ENCODE measurements at places on chromosomes 6 and 20. TPM values are rescaled to one million over a fixed set of nuclear protein-coding genes. Genes with fewer than 3 reads are reported as not detected.

Gene XKR7
- not detected for total RNA-seq

Gene RAB5IF
- 50.2 TPM for total RNA-seq

Gene ZBP1
- 0.43 TPM for total RNA-seq

Gene ADTRP
- total RNA-seq: not detected

Gene BPI
- 0.40 TPM for total RNA-seq

DNA sequence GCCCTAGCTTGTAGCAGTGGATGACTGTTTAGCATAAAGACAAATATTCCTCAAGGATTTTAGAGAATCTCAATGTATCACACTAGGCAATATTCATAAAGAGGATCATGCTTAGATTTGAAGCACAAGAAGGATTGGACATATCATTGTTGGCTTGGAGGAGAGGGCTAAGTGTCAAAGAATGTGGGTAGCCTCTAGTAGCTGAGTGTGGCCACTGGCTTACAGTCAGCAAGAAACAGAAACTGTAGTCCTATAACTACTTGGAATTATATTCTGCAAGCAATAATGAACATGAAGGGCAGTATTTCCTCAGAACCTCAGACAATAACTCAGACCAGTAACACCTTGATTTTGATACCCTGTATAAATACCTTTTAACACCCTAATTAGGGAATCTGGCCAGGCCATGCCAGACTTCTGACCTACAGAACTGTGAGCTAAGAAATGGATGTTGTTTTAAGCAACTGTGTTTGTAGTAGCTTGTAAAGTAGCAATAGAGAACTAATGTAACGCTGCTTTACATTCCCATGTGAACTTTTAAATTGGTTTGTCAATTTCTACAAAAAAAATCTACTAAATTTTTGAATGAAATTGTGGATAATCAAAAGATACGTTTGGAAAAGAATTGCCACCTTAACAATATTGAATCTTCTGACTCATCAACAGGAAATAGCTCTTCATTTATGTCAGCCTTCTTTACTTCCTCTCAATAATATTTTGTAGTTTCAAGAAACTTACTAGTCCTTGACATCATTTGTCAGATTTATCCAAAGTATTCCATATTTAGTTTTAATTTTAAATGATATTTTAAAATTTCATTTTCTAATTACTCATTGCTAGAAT is 65.2 kb upstream of the RSPO3 start:
- no peak for DNase-seq

DNA sequence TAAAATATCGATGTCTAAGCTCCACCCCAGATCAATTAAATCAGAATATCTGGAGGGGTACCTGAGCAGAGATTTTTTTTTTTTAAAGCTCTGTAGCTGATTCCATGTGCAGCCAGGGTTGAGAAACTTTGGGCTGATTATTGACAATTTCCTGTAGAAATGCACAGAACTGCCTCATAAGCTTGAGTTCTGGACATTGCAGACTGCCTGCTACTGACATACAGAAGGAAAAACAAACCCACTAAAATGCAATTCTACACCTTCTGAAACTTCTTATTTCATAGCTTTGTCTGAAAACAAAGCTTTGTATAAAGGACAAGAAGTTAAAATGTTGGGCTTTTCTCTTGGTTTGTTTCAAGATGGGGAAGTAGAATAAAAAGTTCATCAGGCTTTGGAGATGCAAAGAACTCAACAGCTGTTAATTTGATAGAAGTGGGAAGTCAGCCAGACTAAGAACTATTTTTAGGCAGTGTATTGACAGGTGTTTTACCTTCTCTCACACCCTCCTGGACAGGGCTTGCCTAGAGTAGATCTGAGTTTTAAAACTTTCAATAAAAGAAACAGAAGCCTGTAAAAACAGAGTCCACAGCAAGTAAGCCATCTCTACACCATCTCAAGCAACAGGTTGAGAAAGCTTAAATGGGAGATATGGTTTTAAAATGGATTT is 147.7 kb downstream of the KCNQ5 start:
- no peak for DNase-seq

DNA sequence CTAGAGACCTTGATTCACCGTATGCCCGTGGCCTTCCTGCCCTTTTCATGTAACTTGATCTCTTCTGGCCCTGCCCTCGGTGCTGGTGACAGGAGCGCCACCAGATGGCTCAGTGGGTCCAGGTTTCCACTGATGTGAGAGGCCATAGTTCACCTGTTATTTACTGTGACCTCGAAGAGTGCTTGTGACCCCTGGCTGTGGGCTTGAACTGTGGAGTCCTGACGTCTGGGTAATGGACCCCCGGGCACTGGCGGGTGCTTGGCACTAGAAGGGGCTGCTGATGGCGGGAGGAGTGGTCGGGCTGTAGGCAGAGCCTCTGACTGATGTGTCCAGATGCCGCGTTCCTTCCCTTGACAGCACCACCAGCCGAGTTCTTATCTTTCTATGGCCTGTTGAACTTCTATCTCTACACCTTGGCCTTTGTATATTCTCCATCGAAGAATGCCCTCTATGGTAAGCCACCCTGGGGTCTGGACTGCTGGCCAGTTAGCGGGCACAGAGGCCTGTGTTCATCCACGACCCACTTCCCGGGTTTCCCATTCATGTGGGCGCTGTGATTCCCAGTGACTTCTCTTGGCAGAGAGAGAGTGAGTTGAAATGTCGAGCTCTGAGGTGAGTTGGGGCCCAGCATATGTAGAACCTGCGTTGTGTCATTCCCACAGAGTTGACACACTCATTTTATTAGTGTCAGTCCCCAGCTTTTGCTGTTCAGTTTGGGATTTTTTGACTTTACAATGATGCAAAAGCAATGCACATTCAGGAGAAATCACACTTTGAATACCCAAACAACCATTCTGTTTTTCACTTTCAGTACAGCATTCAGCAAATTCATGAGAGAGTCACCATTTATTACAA is 14.9 kb downstream of the DYNLT1 start:
- no peak for DNase-seq

GRCh38 chr6:48369100-48369499 is 258.1 kb upstream of the PTCHD4 start:
- no peak for DNase-seq

GRCh38 chr20:59214073-59214472 is 50.5 kb downstream of the ZNF831 start:
- DNase-seq: no peak

- DNase-seq: no peak
Measured at GRCh38 chr6:156822747-156823206, 45.6 kb downstream of the ARID1B start.

DNA sequence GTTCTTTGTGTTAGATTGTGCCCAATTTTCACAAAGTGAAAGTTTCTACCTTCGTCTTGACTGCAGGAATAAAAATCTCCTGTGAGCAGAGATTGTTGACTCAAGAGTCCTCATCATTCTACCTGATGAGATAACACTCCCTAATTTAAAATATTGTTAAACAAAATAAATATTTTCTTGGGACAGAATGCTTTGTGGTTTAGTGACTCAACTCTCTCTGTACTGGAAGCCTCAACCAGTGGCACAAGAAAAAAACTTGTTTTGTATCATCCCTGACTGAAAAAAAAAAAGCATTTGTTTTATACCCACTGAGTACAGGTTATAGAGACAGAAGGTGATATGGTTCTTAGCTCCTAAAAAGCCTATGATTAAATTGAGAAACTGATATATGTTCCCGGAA is 78.9 kb downstream of the CRYBG1 start:
- no peak for DNase-seq

DNA sequence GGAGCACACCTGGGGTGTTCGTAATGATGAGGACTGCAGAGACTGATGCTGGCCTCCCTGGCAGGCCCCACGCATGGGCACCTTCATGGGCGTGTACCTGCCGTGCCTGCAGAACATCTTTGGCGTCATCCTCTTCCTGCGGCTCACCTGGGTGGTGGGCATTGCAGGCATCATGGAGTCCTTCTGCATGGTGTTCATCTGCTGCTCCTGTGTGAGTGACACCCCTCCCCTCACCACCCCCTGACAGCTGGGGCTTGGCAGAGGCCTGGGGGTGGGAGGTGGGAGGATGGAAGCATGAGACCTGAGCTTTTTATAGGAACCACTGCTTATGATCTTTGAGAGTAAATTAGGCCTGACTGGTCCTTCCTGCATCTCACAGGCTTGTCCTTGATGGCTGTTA is 6.7 kb downstream of the SLC12A5 start:
- no peak for DNase-seq

DNA sequence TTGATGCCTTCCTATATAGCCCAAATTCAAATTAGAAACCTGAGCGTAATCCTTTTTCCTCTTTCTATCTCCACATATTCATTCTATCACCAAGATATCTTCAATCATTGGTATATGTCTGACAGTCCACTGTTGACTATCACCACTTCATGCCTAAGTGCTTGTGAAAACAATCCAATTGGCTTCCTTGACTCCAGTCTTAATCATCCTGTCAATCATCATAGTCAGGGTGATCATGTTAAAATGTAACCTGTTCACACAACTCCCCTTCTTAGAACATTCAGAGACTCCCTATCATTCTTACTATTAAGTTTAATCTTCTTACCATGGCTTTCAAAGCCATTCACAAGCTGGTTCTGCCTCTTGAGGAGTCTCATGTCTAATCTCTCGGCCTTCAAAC is 616.7 kb downstream of the PHF3 start:
- no peak for DNase-seq

DNA sequence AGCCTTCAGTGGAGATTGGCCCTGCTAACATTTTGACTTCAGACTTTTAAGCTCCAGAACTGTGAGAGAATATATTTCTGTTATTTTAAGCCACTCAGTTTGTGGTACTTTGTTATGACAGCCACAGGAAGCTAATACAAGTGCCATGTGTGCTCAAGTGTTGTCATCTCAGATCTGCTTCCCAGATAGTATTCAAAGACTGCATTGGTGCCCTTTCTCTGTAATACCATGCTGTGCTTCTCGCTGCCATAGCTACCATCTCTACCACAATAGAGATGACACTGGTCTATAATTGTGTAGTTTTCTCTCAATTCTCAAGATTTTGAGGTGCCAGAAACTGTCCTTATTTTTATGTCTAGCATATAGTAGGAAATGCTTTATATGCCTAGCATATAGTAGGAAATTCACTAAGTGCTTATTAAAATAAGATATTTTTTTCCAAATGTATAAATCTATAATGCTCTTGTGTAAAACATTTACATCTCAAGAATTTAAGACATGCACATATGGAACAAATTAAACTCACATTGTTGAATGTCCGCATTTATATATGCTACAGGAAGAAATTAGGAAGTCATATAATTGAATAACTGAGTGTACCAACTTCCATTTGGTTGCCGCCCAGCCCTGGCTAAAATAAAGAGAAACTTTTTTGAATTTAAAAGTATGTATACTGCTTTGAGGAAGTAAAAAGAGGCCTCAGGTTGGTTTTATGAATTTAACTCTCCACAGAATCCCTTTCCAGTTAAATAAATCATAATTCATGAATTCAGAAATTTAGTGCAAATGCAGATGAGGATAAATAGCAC is 77.6 kb downstream of the TPBG start:
- DNase-seq: no peak

DNA sequence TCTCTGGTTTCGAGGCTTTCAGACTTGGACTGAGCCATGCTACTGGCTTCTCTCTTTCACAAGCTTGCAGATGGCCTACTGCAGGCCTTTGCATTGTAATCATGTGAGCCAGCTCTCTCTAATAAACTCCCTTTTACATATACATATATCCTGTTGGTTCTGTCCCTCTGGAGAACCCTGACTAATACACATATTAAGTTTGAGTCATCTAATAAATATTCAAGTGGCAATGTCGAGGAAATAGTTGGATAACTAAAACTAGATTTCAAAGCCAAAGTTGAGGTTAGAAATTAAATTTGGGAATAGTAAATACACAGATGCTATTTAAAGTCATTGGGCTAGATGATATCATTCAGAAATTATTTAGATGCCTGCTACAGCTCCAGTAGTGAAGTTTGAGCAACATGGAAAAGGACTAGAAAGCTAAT is 1343.4 kb downstream of the GRIK2 start:
- no peak for DNase-seq

GRCh38 chr20:58310291-58310782 is 822 bp downstream of the RAB22A start:
- DNase-seq: no peak

- no peak for DNase-seq
Measured at GRCh38 chr6:132464538-132465256, 48.2 kb downstream of the STX7 start.

- no peak for DNase-seq
Measured at GRCh38 chr6:96110878-96111277, 95.1 kb downstream of the FUT9 start.

- peak; percentile 88 for DNase-seq
Measured at GRCh38 chr20:1894951-1895673, at the start of gene SIRPA. SIRPA (plus strand) TSS chr20:1895407; CDS start chr20:1895448, 41 bp downstream.

DNA sequence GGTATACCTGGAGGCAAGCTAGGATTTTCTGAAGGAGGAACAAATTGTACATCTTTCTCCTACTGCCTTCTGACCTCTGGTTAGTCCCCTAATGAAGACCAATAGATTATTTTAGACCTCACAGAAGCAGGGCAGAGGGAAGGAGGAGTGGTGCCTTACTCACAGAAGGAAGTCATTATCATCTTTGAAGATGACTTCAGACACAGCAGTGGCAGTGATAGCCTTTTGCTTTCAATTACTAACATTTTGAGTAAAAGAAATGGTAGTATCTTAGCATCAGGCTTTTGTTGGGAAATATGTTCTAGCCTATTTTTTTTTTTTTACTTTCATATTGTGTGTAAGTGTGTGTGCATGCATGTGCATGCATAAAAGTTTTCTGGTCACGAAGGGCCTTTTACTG is 164.2 kb upstream of the PLN start:
- DNase-seq: no peak

DNA sequence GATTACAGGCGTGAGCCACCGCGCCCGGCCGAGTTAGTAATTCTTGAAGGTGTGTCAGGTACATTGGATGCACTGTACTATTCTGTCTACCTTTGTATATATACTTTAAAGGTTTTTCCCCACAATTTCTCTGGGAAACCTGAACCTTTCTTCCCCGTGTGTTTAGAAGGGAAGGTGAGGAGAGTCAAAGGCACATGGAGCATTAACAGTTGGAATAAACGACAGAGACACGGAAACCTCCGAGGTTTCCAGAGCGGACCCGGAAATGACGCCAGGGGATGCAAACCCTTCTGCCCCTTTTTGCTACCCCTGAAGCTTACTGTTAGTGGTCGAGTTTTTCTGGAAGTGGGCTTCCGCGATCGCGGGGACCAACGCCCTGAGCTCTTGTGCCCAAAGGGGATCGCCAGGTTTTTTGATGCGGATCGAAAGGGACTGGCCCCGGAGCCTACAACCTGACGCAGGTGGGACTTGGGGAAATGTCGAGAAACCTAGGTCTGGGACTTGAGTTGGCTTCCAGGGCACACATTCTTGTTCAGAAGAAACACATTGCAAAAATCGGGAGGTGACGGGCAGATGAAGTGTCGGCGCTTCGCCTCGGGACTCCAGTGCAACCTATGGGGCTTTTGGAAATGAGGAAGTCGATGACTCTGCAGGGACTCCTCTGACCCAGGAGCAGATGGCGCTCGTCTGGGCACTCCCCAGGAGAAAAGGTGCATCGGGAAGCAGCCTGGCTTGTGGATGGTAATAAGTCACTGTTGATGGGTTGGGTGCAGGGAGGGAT is 218.2 kb downstream of the OR2B2 start:
- DNase-seq: no peak

DNA sequence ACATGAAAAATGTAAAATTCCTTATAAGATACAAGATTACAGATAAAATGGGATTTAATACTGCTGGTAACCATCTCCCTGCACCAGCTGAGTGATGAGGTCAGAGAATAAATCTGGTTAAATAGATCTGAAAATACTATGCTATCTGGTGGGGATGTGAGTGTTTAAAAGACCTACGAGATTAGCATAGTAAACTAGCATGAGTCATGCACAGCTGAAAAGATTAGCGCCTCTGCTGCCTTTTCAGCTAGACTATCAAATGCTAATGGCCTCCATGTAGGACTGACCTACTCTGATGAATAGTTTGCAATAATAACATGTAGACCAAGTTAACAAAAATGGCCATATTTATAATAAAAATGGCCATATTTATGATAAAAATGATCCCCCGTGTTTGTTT is 553.3 kb downstream of the C6orf118 start:
- DNase-seq: no peak
